ENCODE measurements at places on chromosomes 7 and 10.

DNA sequence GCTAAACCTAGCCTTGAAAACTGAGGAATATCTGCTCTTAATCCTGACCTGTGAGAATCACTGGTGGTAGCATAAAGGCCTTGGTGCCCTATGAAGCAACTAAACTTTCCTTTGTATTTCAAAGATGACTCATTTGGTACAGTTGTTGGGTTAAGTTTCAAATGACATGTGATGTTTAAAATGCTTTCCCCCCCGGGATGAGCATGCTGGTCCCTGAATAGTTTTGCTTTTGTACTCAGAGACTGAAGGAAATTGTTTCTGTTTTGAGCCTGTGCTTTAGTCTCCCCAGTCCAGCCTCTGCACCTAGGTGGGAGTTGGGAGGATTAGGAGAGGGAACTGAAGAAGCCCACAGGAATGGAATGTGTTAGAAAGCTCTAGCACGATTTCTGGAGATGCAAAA, 258.9 kb upstream of the NPY start:
- DNase-seq = no peak

DNA sequence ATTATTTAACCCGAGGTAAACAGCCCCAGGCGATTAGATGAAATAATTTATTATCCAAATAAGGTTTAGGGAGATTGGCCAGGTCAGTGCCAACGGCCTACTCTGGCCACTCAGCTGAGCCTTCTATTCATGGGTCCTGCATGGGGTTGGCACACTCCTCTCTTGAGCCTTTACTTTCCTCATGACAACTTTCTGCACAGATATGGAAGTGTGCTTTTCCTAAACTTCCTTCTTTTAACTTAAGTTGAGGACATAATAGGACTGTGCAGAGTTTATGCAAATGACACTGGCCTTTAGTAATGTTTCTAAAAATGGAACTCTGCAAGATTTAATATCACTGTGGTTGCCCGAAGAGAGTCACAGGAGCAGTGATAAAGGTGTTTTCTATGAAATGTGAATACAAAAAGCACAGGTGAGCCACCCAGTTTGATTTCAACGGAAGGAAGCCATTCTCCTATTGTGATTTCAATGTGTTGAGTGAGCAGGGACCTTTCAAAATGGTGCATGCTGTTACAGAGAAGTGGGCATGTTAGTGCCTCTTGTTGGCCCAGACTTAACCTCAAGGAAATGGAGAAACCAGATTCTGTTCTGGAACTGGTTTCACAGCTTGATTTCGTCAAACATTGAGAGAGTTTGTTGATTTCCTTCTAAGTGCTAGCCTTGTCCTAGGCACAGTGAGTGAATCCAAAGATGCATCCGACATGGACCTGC, 55.7 kb downstream of the LYZL2 start:
- DNase-seq = no peak

DNA sequence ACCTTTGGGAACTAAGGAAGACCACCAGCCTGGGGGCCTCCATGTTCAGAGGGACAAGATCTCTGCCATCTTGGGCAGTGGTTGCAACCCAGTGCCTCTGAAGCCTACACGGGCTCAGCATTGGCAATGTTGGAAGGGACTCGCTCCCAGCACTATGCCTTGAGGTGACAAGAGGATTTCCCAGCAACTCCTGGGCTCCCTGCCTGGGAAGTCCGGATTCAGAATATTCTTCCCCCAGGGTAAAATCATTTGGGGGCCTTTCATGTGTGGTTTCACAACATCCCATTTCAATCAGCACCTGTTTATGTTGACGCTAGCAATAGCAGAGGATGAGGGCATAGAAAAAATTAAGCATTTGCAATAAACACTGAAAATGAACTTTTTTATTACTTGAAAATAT, 509.8 kb upstream of the MGMT start:
- DNase-seq = no peak

DNA sequence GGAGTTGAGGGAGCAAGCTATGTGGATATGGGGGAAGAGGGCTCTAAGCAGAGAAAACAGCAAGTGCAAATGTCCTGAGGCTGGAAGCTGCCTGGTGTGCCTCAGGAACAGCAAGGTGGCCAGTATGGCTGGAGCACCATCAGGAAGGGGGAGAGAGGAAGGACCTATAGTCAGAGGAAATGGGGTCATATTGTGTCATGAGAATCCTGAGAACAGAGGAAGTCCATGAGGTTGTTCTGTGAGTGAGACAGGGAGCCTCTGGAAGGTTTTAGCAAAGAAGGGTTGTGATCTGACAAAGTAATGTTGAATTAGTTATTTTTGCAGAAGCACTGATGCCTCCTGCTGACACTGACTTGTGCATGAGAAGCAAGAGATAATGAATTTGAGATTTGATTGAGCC, 204.3 kb downstream of the PTEN start:
- DNase-seq = no peak

DNA sequence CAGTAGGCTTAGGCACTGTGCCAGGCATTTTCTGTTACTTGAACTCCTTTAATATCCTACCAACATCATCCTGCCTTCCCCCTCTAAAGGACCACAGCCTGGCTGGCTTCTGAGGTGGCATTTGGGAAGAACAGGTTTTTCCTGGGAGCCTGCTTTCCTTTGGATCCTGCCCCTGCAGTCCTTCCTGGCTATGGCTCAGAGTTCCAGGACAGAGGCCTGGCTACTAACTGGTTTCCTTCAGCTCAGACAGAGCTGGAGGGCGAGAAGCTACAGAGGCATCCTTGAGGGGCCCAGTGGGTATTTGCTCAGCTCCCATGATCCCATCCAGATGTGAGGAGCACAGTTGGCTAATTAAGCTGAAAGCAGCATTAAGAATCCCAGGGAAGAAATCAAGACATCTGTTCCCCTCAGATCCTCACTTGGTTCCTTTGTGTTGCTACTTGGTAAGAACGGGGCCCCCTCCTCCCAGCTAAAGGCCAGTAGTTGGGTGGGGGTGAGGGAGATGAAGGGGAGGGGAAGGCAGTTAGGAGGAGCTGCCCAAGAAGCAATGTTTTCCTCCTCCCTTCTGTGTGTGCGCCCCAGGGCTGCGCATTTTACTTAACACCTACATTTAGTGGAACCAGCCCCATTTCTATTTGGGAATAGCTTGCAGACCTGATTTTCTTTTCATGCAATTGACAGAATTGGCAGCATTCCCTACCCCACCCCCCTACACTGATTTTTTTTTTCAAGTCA, 142.6 kb upstream of the SORCS3 start:
- no peak for DNase-seq

DNA sequence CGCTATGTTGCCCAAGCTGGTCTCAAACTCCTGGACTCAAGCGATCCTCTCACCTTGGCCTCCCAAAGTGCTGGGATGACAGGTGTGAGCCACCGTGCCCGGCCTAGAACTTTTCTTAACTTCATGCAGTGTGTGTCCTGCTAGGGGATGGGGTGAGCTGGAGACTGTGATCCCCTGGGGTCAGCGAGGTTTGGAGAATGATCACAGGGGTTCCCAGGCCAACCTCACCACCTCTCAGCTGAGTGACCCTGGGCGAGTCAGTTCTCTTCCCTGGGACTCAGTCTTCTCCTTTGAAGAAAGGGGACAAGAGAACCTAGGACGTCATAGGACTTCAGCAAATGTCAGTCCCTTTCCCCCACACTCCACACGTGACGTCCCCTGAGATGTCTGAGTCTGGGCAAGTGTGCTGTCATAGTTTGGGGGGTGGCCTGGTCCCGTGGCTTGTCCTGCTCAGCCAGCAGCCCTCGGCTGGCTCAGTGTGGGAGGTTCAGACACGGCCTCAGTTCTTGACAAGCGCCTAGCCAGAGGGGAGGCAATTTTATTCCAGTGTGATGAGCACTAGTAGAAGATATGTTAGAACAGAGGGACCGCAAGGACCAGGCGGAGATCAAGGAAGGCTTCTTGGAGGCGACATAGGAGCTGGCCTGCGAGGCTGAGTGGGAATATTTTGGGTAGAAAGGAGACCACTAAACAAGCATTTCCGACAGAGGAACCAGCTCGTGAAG, 43.3 kb upstream of the ELN start:
- DNase-seq = no peak

DNA sequence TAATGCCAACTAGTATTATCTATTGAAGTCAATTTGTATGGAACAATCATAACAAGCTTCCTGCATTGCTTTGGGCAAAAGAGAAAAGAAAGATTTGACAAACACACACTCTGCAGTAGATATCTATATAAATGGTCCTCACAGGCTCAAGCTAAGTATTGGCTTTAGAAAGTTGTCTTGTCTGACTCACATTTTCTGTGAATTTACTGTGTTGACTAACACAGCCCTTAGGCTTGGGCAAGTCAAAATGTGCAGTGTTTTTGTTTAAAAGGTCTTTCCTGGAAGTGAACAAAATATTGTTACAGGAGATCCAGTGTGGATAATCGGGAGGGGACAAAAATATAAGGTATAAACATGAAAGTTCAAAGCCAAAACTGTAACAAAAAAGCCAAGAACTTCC, 194.4 kb downstream of the RELN start:
- DNase-seq = no peak

DNA sequence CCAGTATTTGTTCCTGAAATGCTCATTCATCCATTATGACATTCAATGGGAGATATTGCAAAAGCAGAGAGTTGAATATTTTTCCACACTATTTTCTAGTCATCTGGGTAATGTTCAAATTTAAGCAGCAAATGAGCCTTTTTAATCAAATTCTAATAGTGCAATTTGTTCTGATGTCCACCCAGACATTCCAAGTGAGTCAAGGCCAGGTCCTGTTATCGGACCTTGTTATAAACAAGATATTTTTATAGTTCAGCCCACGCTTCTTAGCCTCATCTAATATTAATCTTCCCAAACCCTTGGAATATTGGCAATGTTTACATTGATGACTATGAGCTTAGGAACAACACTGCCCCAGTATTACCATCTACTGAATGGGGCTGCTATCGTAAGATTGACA, 500.1 kb upstream of the PHF14 start:
- DNase-seq = no peak

DNA sequence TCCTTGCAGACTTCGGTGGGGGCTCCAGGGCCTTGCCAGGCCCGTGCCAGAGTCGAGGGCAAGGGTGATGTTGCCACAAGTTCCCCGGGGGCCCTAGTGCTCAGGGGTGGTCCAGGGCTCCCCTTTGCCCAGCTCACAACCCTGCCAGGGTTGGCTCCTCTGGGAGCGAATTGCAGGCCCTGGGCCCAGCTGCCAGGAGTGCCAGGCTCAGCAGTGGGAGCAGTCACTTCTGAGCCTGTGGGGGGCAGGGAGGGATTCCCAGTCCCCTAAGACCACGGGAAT, 43.8 kb downstream of the TCERG1L start:
- no peak for DNase-seq

All from activated naive CD4-positive, alpha-beta T cell treated with anti-CD3 and anti-CD28 coated beads, Interleukin-2, amount 50 U/mL, for 16 hours (primary cell).